ENCODE measurements at places on chromosomes 6 and 20.

- DNase-seq: no peak
These were observed 5.7 kb downstream of the BACH2 start for GRCh38 chr6:90290811-90291420.

DNA sequence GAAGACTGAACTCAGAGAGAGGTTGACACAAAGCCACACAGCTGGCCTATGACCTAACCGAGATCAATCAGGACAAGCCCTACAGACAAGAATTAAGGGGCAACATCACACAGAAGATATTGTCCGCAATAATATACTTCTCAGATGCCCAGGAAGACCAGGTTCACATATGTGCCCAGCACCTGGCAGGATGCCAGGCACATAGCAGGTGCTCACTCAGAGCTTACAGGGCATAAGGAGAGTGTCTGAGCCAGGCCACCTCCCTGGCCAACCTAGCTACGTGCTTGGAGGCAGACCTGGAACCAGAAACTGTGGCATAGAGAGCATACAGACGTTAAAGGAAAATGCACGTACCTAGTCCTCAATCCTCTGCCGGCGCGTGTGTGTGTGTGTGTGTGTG, 87.0 kb upstream of the LRFN2 start:
- no peak for DNase-seq

DNA sequence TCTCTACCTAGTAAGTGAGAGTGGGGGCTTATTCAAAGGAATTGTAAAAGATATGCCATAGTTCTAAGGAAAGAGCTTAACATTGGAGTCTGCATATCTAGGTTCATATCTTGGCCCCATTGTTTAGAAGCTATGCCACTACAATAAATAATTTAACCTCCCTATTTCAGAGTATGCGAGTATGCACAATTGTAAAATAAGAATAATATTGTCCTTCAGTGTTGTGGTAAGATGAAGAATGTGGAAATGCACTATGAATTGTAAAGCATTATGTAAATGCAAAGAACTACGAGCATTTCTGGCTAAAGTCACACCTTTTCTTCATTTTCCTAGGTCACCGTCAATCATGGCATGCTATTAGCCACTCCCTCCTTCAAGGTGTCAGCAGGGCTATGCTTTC, 16.1 kb upstream of the ZNF165 start:
- DNase-seq: no peak

- DNase-seq: no peak
These were observed 6.5 kb downstream of the PTPRK start for GRCh38 chr6:128513878-128514277.

GRCh38 chr6:112310439-112311125, 36.5 kb upstream of the RFPL4B start:
- DNase-seq: no peak

DNA sequence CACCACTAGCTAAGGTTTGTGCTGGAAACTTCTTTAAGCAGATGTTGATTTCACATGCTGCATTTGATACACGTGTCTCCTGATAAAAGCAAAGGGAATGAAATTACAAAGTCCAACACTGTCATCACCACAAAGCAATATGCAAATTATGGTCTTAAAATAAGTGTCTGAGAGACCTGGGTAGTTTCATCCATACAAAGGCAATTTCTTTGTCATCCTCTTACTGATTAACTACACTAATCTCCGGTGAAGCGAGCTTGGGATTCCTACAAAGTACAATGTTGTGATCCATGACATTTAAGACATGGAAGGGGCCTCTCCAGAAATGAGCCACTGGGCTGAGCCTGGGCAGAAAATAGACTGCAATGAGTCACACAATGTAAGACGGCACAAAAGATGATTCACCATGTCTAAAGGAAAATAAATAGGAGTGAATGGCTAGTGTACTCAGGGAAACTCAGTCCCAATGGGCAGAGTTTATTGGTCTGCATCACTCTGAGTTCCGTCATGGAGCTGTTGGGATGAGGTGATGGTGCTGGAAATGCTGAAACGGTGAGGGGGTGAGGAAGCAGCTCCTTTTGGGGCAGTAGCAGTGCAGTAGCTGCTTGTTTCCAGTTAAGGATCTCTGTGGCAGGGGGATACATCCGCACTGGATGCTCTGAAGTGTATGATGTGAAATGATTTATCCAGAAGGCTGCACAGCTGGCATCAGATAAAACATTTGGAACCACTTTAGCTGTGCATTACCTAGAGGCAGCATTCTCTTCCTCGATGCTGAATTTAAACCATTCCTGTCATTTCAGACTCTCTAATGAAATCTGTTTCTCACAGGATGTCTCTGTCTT, 103.3 kb downstream of the IBTK start:
- DNase-seq: peak; percentile 76

- peak; percentile 67 for DNase-seq
These were observed 1.8 kb downstream of the GJA1 start for GRCh38 chr6:121436960-121437850.

DNA sequence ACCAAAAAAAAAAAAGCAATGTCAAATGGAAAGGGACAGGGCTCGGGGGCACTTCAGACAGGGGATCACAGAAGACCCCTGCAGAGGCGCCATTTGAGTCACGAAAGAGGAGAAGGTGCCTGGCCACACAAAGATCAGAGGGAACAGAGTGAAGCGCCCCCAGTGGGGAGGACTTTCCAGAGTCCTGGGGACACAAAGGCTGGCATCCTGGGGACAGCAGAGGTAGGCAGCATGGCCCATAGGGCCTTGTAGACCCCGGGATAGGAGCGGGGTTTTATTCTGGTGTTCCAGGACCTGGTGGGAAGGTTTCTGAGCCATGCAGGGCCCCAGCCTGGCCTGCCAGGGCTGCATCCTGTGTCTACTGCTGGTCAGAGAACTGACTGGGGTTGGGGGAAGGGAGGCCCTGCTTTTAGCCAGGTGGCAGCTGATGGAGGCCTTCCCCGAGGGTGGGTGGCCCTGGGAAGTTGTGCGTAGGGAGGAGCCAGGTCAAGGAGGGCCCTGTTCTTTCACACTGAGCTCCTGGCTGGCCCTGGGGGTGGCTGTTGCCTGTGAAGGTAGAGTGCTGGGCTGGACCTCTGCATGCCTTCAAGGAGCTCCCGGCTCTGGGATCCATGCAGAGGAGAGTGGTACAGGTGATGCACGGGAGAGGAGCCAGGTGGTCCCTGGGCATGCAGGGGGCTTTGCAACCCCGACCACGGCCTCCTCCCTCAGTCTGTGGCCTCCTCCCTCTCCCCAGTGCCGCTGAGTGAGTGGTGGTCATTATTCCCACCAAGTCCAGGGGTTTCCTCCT, 117.9 kb downstream of the CDH4 start:
- DNase-seq: no peak

DNA sequence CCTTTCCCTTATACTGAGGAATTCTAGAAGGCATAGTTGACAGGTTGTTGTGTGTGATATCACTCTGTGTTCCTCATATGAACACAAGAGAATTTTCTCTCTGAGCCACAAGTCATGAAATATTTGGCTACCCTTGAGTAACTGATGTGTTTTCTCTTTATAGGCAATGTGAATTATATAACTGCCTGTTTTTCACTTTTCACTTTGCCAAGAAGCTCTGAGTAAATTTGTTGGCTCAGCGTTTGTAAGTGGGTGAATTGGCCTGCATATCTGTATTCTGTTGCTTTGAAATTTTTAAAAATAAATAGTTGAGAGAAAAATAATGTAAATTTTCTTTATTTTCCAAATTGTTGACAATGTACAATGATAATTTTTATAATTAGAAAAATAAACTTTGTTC, 5.2 kb upstream of the BTBD9 start:
- DNase-seq: no peak

- DNase-seq: peak; percentile 27
These were observed 751.0 kb downstream of the CD109 start for GRCh38 chr6:74447013-74447412.

- DNase-seq: no peak
These were observed 3.8 kb downstream of the EYA2 start for GRCh38 chr20:46898423-46898822.

GRCh38 chr6:16596616-16597331, 164.5 kb downstream of the ATXN1 start:
- DNase-seq: no peak

DNA sequence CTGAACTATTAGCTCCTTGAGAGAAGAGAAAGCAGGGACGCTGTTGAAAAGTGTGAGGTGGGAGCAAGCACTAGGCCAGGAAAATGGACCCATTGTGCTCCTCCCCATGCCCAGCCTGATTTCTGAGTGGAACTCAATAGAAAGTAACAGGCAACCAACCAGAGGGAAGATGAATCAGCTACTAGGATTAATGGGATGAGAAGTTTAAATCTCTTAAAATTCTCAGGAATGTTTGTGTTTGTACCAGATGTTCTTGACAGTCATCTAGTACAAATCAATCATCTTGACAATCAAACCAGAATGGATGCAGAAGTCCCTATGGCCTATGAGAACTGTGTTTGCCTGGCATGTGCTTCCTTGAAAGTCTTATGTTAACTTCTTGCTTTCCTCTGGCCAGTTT, 48.9 kb downstream of the HDDC2 start:
- peak; percentile 31 for DNase-seq
